Activated T-helper 2 cell treated with anti-CD3 and anti-CD28 coated beads, Interferon-gamma antibody, Interleukin-2, Interleukin-4, amounts not matched to agents 10 μg/mL and 5 μg/mL and 100 μg/mL, durations not matched to agents 14 hours and 24 hours and 36 hours (primary cell): ENCODE measurements at places on chromosomes 1 and 21. TPM values are rescaled to one million over a fixed set of nuclear protein-coding genes. Genes with fewer than 3 reads are reported as not detected.

DNA sequence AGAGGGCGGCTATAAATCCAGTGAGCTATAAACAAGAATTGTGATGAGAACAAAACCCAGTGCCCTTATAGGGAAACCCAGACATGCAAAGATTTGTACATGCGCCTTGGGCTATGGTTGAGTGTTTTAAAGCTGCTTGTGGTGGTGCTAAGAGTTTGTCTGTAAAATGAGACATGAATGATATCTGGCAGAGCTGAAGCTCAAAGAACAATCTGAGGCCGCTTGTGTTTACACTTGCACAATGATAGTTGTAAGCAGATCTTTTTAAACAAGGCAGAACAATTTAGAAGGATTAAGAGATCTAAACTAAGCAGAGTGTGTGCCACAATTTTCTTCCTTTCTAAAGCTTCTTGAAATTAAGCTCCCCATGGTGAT, 80.4 kb upstream of the ADAMTS5 start:
- no peak overlapping the region for H3K4me3 ChIP-seq
- no peak overlapping the region for H3K27ac ChIP-seq
- no peak for DNase-seq
- no peaks in the 10 kb centered on the region for H3K4me1 ChIP-seq

GRCh38 chr1:93666613-93667384, 14.8 kb downstream of the BCAR3 start:
- H3K4me3 ChIP-seq, result no peak overlapping the region
- H3K27me3 ChIP-seq, result no peaks in the 10 kb centered on the region
- H3K4me1 ChIP-seq, result peaks cover 25% of the 10 kb centered on the region
- H3K36me3 ChIP-seq, result peaks cover 21% of the 10 kb centered on the region
- DNase-seq, result no peak

DNA sequence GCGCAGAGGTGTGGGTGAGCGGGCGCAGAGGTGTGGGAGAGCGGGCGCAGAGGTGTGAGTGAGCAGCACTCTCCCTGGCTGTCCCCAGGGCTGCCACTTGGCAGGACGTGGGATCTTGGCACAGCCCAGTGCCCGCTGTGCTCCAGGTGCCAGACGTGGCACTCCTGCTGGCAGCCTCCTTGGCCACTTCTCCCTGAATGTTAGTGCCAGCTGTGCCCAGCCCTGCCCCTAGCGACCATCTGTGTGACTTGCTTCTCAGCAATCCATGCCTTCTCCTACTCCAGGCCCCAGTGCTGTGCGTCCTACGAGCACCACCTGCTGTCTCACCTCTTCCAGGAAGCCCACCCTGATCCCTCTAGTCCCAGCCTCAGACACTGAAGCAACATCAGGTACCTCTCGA, 30.5 kb downstream of the KRTAP10-1 start:
- no peak overlapping the region for H3K27ac ChIP-seq
- H3K4me3 ChIP-seq, result no peak overlapping the region
- H3K4me1 ChIP-seq, result no peaks in the 10 kb centered on the region
- H3K27me3 ChIP-seq, result no peaks in the 10 kb centered on the region

GRCh38 chr1:223233410-223234169, 90.5 kb upstream of the TLR5 start:
- peaks cover 1% of the 10 kb centered on the region for H3K27me3 ChIP-seq
- H3K36me3 ChIP-seq, result peaks cover 4% of the 10 kb centered on the region

GRCh38 chr1:3680488-3681230, 28.3 kb downstream of the TP73 start:
- H3K36me3 ChIP-seq, result no peaks in the 10 kb centered on the region
- peaks cover 2% of the 10 kb centered on the region for H3K27me3 ChIP-seq
- DNase-seq, result no peak

INKA2 gene
- total RNA-seq, result 0.43 and 2.2 TPM in 2 replicates

GRCh38 chr1:215819114-215819513, 252.0 kb downstream of the KCTD3 start:
- H3K4me3 ChIP-seq, result no peak overlapping the region
- no peak overlapping the region for H3K27ac ChIP-seq
- no peaks in the 10 kb centered on the region for H3K27me3 ChIP-seq

DNA sequence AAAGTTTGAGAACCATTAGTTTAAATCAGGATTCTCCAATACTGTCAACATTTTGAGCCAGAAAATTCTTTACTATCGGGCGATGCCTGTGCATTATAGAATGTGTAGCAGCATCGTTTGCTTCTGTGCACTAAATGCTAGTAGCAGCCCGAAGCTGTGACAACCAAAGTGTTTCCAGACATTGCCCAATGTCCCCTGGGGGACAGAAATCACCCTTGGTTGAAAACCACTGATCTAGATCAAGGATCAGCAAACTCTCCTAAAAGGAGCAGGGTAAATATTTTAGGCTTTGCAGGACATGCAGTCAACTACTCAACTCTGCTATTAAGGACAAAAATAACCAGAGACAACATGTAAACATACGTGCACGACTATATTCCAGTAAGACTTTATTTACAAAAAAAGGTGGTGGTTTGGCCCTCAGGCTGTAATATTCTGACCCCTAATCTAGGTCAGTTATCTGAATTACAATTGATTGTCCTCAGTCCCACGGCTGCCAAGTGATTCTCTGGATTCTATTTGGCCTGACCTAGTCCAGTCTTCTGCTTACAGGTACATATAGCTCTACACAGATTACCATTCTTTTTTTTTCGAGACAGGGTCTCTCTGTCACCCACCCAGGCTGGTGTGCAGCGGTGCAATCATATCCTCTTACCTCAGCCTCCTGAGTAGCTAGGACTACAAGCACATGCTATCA, 10.6 kb downstream of the FAF1 start:
- peaks cover 4% of the 10 kb centered on the region for H3K36me3 ChIP-seq
- no peak for DNase-seq
- no peak overlapping the region for H3K4me3 ChIP-seq
- H3K27ac ChIP-seq, result no peak overlapping the region
- H3K4me1 ChIP-seq, result peaks cover 6% of the 10 kb centered on the region

GRCh38 chr1:160550572-160551034, 27.5 kb upstream of the SLAMF6 start:
- H3K4me1 ChIP-seq, result peaks cover 11% of the 10 kb centered on the region
- no peaks in the 10 kb centered on the region for H3K27me3 ChIP-seq
- H3K4me3 ChIP-seq, result no peak overlapping the region
- no peak overlapping the region for H3K27ac ChIP-seq
- peaks cover 74% of the 10 kb centered on the region for H3K36me3 ChIP-seq
- DNase-seq, result peak; percentile 37

DNA sequence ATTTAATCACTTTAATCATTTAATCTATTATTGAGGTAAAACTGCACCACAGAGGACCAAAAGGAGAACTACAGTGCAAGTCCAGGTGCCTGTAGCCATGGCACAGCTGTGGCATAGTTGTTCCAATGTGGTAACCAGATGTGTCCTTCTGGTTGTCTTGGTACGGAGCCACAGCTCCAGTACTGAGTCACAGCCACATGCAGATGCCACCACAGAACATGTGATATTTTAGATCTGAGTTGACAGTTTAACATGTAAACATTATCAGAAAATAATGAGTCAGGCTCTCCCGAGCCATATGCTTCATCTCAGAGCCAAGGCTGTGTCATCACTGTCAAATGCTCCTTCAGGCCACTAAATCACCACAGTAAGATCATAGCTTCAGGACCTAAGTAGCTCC, 56.4 kb upstream of the RGS7 start:
- no peaks in the 10 kb centered on the region for H3K4me1 ChIP-seq
- H3K27me3 ChIP-seq, result peaks cover 2% of the 10 kb centered on the region
- no peak overlapping the region for H3K4me3 ChIP-seq
- H3K27ac ChIP-seq, result no peak overlapping the region

DNA sequence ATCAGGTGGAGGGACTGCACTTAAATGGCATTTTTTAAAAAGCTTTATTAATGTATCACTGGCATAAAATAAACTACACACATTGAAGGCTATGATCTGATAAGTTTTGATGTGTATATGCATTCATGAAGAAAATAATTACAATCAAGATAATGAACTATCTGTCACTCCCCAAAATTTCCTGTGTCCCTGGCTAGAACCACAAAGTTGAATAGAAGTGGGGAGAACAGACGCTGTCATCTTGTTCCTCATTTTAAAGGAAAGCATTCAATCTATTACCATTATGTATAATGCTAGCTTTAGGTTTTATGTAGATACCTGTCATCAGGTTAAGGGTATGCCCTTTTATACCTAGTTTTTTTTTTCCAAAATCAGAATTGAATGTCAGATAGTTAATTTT, 38.1 kb upstream of the C1orf87 start:
- no peaks in the 10 kb centered on the region for H3K36me3 ChIP-seq
- no peaks in the 10 kb centered on the region for H3K27me3 ChIP-seq
- H3K4me3 ChIP-seq, result no peak overlapping the region
- no peak overlapping the region for H3K27ac ChIP-seq
- no peaks in the 10 kb centered on the region for H3K4me1 ChIP-seq

LRRC3 gene
- total RNA-seq, result 2.2 and 2.3 TPM in 2 replicates

DNA sequence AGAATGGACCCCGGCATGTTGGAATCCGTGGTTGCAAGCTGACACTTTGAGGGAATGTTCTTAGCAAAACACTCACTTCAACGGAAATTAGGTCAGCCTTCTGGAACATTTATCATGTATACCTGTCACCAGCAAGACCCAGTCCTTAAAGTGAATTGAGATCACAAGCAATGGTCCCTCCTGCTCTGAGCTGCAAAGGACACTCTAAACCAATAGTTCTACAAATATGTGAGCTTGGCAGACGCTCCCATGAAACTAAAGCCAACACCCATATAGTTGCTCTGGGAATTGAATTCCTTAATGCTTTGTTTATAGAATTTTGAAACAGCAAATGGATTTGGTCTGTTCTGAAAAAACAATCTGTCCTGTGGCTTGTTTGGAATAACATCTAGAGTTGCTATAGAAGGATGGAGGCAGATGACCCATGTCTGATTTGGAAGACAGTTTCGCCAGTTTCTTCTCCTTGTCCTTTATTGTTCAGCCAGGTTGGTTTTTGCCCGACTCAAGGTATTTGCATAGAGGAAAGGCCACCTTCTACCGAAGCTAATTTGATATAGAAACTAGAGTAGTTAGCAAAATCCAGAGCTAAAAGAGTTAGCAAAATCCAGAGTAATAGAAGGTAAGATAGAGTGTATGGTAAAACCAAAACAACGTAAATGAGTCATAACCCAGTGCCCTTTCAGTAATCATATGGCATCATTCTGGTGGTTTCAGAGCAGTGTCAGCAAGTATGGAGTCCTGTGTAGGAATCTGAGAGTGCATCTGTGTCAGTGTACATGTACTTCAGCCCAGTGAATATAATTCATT, 236.2 kb downstream of the NFIA start:
- no peaks in the 10 kb centered on the region for H3K36me3 ChIP-seq
- peak overlapping the region; percentile 88 for H3K27ac ChIP-seq
- H3K4me3 ChIP-seq, result peak overlapping the region; percentile 53
- DNase-seq, result no peak
- peaks cover 28% of the 10 kb centered on the region for H3K4me1 ChIP-seq

GRCh38 chr1:218345673-218346390, 696 bp downstream of the TGFB2 start:
- H3K4me3 ChIP-seq, result peak overlapping the region; percentile 67
- H3K27ac ChIP-seq, result no peak overlapping the region
- no peaks in the 10 kb centered on the region for H3K36me3 ChIP-seq
- no peak for DNase-seq
- H3K4me1 ChIP-seq, result peaks cover 16% of the 10 kb centered on the region
- H3K27me3 ChIP-seq, result peaks cover 63% of the 10 kb centered on the region

AMY2A gene
- total RNA-seq, result not detected in 2 replicates

DNA sequence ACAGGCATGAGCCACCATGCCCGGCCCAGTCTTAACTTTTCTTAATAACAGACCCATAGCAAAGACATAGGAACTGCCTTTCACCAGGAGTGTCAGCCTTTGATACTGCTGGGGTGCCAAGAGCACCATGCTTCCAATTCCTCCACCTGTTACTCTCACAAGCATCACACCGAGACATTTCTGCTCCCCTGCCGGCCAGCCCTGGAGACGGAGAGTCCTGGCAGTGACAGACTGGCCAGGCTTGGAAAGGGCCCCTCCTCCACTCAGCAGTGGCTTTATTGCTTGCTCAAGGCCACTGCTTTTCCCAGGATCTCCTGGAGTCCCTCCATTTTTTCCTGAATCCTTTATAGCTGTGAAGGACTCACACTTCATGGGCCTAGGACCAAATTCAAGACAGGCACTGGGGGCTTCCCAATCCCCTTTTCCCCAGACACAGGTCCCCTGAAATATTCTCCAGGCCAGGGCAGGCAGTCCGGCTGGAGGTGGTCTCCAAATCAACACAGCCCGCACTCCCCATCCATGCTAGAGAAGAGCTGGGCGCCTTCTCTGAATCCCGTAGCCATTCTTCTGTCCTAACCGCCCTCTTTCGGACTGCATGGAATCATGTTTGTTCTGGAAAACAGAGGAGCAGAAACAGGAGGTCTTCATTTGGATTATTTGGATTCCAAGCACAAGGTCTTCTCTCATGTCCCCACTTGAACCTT, 25.5 kb upstream of the PTPRF start:
- no peak for DNase-seq
- H3K4me3 ChIP-seq, result no peak overlapping the region
- peaks cover 17% of the 10 kb centered on the region for H3K4me1 ChIP-seq
- peaks cover 5% of the 10 kb centered on the region for H3K27me3 ChIP-seq

DNA sequence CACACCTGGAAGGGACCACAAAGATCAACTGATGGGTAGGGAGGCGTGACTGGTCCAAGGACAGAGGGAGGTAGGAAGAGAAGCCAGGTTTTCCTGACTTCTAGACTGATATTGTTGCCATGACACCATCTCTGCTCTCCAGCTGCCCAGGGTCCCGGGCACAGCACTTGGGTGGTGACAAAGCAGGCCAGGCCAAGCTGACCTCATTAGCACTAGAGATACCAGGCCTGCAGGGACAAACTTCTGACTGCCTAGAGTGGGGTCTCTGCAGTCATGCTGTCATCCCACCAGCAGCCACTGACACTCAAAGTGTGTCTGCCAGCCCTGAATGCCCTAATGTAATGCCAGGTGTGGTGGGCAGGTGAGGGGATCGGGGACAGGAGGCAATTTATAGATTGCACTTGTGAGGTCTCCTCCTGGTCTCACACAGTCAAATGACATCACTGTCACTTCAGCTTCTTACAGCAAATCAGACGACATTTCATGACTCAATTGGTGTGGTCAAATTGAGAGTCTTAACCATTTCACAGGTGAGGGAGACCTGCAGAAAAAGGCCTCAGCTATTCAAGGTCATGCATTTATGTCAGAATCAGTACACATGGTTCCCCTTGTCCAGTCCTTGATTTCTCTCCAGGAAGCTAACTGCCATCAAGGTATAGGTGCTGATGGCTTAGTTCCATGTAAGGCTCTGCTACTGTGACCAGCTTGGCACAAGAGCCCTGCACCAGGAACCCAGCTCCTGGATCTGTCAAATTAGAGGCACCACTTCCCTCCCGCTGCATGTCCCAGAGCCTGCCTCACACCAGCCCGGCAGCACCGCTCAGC, 2.7 kb downstream of the SLC9A1 start:
- peak overlapping the region; percentile 95 for H3K4me3 ChIP-seq
- no peak overlapping the region for H3K27ac ChIP-seq
- no peaks in the 10 kb centered on the region for H3K27me3 ChIP-seq
- DNase-seq, result no peak
- H3K36me3 ChIP-seq, result peaks cover 3% of the 10 kb centered on the region
- H3K4me1 ChIP-seq, result peaks cover 47% of the 10 kb centered on the region
